Activated naive CD4-positive, alpha-beta T cell treated with anti-CD3 and anti-CD28 coated beads for 36 hours (primary cell): ENCODE measurements at places on chromosomes 6 and 20. TPM values are rescaled to one million over a fixed set of nuclear protein-coding genes. Genes with fewer than 3 reads are reported as not detected.
A peak's percentile ranks its signal among the peaks of the same experiment; 100 is the strongest.

BPIFB1 gene
- total RNA-seq: not detected

- no peak for DNase-seq
Observed at GRCh38 chr20:39092733-39093410, 130.7 kb downstream of the DHX35 start.

C6orf118 gene
- total RNA-seq: not detected

ARMC12 gene
- total RNA-seq: 3.9 TPM

DDRGK1 gene
- total RNA-seq: 79.5 TPM

LYRM4 gene
- total RNA-seq: 46.2 TPM

- DNase-seq: no peak
Observed at GRCh38 chr6:89002523-89002922, 39.1 kb upstream of the RNGTT start.

DDO gene
- not detected for total RNA-seq

DNA sequence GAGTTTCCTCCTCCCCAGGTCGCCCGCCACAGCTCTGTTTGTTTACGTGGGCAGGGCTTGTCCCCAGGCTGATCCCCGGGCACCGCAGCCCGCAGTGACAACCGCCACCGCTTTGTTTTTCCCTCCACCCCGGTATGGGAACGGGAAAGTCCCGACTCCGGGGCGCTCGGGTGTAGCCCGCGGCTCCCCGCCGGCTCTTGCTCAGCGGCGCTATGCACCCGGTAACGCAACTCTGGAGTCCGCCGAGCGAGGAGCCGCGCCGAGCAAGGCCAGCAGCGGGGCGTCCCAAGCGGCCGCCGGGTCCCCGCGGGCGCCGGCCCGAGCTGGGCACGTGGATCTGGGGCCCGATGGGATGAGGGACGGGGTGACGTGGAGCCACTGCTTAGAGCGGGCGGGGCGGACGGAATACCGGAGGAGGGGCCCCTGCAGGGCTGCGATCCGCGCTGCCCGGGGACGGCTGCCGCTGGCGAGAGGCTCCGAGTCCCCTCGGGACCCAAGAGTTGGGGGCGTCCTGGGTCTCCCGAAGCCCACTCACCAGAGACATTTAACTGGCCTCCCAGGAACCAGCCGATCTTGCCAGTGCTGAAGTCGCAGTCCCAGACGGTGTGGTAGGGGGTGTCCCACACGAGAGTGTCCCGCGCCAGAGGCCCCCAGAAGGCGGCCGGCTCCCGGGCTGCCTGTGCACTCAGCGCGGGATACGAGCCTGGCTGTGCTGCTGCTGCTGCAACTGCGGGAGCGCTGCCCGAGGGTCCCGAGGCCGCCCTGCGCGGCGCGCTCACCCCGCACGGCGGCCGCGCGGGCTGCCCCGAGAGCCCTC, 497 bp downstream of the ACSS1 start:
- DNase-seq: peak; percentile 88

GRCh38 chr6:111809264-111809663, 64.0 kb downstream of the FYN start:
- DNase-seq: no peak

DNA sequence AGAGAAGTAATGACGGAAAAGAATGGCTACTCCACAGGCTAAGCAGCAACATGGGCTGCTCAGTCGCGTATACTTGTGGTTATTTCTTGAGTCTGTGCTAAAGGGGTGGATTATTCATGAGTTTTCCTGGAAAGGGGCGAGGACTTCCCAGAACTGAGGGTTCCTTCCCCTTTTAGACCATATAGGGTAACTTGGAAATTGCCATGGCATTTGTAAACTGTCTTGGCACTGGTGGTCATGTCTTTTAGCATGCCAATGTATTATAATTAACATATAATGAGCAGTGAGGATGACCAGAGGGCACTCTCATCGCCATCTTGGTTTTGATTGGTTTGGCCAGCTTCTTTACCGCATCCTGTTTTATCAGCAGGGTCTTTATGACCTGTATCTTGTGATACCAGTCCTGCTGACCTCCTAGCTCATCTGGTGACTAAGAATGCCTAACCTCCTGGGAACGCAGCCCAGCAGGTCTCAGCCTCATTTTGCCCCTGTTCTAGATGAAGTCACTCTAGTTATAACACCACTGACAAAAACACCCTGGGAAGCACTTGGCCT, 11.4 kb downstream of the LBP start:
- no peak for DNase-seq

DNA sequence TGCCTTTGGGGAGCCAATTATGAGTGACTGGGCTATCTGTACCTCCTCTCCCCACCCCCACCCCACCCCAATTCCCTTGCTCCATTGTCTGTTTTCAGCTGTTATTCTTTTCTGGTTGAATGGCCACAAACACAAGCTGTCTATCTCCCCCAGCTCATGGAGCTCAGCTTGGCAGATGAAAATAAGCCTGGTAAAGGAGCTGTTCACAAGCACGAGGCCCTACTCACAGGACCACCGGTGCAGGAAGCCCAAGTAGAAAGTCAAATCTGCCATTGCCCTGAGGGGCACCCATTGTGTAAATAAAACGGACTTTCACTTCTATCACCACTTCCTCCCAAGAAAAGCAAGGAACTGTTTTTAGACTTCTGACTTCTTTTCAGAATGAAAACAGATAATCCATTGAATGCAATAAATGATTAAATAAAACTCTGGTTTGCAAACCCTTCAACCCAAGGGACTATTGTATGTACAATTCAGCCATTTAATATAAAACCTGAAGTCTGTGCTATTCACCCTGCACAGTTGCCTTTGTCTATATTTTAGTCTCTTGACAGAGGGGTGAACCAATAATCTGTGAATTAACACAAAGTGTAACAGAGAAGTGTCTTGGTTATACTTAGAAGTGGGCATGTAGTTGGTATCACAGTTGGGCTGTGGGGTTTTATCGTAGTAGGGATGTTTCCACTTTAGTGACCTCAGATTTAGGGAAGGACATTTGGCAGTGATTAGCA, 27.7 kb downstream of the RIPOR2 start:
- no peak for DNase-seq

- peak; percentile 92 for DNase-seq
Observed at GRCh38 chr6:75243333-75244062, at the start of gene COX7A2. TSS of gene COX7A2 (minus strand) at chr6:75243801. CDS start at chr6:75243734, 67 bp downstream.

- DNase-seq: no peak
Observed at GRCh38 chr6:127222418-127222817, 44.2 kb upstream of the RNF146 start.

- no peak for DNase-seq
Observed at GRCh38 chr20:7902879-7903278, 37.4 kb downstream of the HAO1 start.

GRCh38 chr20:57736738-57737347, 27.0 kb upstream of the PMEPA1 start:
- no peak for DNase-seq

GRCh38 chr6:135204951-135205350, 23.8 kb downstream of the MYB start:
- DNase-seq: no peak

GRCh38 chr6:111943726-111944125, 70.5 kb upstream of the FYN start:
- DNase-seq: no peak

GRCh38 chr20:62239278-62239879, 1.1 kb downstream of the OSBPL2 start:
- DNase-seq: no peak

- no peak for DNase-seq
Observed at GRCh38 chr6:158409451-158409850, 97.2 kb downstream of the TULP4 start.

DNA sequence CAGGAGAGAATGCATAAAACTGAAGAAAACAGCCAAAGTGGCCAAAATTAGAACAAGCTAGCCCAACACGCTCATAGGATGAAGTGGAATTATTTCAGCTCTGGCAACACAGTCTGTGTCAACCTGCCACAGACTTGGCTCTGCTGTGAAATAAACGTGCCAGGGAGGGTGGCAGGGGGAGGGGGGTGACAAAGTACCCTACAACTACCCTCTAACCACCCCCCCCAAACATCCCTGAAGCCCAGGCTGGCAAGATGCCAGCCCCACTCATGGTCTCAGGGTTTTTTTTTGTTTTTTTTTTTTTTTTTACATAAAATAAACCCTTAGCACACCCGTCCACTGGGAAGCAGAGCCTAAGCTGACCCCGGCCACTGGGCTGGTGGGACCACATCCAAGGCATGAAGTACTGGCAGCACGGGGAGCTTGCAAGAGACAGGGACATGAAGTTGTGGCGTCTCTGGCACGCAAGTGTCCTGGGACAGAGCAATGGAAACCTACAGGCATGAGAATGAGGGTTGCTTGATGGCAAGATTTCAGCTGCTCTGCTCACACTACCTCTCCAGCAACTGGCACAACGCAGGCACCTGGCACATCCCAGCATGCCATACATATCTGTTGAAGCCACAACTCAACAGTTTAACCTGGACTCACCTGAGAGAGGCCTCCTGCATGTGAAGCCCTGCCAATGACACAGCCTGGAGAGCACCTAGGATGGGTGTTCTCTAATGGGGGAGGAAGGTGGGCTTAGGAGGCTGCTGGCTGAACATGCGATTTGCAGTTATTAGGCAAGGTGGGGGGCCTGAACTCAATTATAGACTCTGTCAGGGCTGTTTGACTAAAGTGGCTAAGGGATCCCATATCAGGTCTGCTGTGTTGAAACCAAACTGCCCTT, 76.4 kb downstream of the TRAM2 start:
- no peak for DNase-seq

NOP56 gene
- total RNA-seq: 405 TPM

DNA sequence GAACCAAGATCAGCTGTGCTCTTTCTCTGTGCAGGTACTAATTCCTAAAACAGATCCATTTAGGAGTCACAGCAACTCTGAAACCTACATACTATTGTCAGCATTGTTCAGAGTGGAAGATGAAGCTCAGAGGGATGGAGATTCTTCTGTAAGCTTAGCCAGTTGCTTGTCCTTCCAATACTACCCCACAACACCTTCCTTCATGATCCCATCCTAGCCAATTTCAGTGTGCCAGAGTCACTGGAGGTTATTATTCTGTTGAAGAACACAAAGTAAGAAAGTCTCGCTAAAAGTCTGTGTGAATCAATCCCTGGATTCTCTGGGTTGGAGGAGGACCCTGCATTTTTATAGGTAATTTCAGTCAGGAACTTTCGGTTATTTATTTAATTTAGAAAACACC, 2.3 kb downstream of the POPDC3 start:
- no peak for DNase-seq

SYNDIG1 gene
- total RNA-seq: not detected
